ENCODE measurements at places on chromosomes 7 and 10. TPM values are rescaled to one million over a fixed set of nuclear protein-coding genes. Genes with fewer than 3 reads are reported as not detected.

DNA sequence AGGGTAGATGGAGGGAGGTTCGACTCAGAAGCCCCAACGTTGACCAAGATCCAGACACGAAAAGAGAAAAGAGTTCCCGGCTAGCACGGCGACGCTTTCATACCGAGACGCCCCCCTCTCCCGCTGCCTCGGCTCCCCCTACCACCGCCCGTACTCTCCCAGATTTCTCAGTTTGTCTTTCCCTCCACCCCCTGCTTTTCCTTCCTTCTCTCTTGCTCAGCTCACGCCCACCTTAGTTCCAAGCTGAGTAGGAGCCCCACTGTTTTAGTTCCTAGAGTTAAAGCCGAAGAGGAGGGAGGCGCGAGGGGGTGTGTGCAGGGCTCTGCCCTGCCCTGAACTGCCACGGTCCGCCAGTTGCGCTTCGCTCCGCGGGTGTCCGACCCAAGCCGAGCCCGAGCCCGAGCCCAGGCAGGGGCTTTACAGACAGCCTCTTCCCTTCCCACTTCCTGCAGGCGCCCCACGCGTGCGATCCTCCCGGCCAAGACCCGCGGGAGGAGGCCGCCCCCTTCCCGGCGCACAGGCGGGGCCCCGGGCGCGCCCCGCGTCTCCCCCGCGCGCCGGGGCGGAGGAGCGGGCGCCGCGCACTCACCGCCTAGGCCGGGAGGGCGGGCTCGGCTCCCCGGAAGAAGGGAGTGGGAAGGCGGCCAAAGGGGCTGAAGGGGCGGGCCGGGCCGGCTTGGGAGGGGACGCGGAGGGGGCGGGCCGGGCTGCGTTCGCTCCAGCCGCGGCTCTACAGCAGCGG, at the start of gene EPHB6:
EPHB6 (plus strand) TSS at position 705 of the 742 bp plus-strand sequence. CDS start 8,152 bp downstream, outside the sequence.
- peak; percentile 54 for DNase-seq
- peaks cover 9% of the 10 kb centered on the region for H3K4me1 ChIP-seq
- no peak within 1 kb of the TSS for H3K27ac ChIP-seq
- H3K27me3 ChIP-seq: peaks cover 27% of the 10 kb centered on the region
- no peaks in the 10 kb centered on the region for H3K36me3 ChIP-seq

DNA sequence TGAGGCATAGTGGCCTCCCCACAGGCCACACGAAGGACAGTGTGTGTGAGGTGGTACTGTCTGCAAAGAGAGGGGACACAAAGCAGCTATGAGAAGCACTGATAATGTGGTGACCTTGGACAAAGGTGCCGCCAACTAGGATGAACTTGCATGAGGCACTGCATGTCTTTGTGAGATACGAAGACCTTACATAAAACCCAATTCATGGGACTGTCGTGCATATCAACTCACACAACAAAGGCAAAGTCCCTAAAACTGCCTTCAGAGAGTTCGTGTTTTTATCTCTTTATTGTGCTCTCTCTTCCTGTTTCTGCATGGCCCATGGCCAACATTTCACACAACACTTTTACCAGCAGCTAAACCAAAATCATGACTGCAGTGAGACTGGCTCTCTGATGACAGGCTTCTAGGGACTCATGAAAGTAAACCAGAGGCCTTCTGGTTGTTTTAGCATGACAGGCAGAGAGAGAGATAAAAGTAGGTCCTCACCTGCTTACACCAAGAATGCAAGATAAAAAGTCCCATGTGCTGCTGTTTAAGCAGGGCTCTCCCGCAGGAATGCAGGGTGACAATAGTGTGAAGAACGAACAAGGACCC, 347.8 kb downstream of the ELMO1 start:
- no peak overlapping the region for H3K4me3 ChIP-seq
- H3K27ac ChIP-seq: no peak overlapping the region
- no peak for DNase-seq

DNA sequence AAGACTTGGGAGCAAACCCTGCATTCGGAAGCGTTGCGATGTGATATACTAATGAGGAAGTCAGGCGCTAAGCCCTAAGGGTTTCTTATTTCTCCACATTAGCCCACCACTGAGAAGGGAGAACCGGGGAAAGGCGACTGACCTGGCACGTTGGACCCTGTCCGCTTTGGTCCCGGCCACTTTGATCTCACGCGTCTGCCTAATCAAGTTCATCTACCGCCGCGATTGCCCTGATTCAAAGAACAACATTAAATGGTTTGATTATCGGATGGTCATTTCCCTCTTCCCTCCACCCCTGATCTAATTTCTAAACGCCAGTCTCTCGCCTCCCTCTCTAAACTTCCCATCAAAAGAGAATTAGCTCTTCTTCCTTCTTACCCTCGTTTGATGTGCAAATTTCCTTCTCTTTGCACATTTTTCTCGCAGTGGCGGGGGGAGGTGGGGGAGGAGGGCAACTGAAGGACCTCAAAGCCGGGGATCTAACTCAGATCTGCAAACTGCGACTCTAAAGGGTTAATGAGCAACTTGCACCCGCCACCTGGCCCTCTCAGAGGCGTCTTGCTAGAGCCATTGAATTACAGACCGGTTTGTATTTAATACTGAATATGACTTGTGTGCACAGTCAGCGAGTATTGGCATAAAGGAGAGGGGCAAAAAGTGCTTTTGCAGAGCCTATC, 687 bp upstream of the DKK1 start:
- peak overlapping the region; percentile 84 for H3K4me3 ChIP-seq
- peaks cover 36% of the 10 kb centered on the region for H3K4me1 ChIP-seq
- peaks cover 78% of the 10 kb centered on the region for H3K27me3 ChIP-seq
- DNase-seq: peak; percentile 14
- no peaks in the 10 kb centered on the region for H3K36me3 ChIP-seq
- H3K27ac ChIP-seq: peak overlapping the region; percentile 23

GRCh38 chr7:127863082-127863481, 168.2 kb downstream of the LRRC4 start:
- H3K27ac ChIP-seq: no peak overlapping the region
- H3K36me3 ChIP-seq: peaks cover 6% of the 10 kb centered on the region
- H3K27me3 ChIP-seq: no peaks in the 10 kb centered on the region

DNA sequence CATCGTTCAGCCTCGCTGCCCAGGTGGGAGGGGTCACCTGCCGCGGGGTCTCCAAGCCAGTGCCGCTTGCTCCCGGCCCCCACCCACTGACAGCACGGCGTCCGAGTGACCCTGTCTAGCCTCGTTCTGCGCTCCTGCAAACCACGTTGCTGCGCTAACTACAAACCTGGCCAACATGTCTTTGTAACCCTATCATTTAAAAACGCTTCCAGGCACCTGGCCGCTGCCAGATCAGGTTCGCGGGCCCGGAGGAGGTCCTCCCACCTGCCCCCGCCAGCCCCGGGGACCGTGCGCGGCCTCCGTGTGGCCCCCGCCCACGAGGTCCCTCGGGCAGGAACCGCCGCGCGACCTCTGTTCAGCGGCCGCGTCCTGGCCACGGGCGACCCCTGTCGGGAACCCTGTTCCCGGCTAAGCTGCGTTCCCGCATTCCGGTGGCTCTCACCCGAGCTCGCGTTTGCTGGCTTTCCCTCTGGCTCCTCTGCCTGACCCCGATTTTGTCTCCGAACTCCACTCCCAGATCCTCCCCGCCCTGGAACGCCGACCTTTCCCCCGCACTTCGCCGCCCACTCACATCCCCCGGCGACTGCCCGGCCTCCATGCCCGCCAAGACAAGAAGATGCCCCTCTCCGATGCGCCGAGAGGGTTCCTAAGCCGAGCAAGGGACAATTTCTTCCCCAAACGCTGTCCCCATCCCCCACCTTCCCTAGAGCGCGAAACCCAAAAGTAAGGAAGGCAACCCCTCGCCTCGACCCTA, 2.4 kb downstream of the SFMBT2 start:
- peaks cover 9% of the 10 kb centered on the region for H3K36me3 ChIP-seq
- peak; percentile 68 for DNase-seq
- H3K4me1 ChIP-seq: peaks cover 38% of the 10 kb centered on the region
- no peak overlapping the region for H3K27ac ChIP-seq
- peaks cover 90% of the 10 kb centered on the region for H3K27me3 ChIP-seq

The TUBB8 gene
- 0.68 TPM for total RNA-seq

The AASS gene
- total RNA-seq: 82.0 TPM

GRCh38 chr7:112414855-112415490, 35.3 kb upstream of the IFRD1 start:
- no peak overlapping the region for H3K4me3 ChIP-seq
- H3K36me3 ChIP-seq: peaks cover 3% of the 10 kb centered on the region
- no peak for DNase-seq
- H3K27ac ChIP-seq: no peak overlapping the region
- H3K27me3 ChIP-seq: no peaks in the 10 kb centered on the region

- no peak for DNase-seq
- no peaks in the 10 kb centered on the region for H3K27me3 ChIP-seq
- no peak overlapping the region for H3K27ac ChIP-seq
- H3K4me3 ChIP-seq: no peak overlapping the region
Observed at GRCh38 chr7:31458203-31458602, 55.7 kb upstream of the ITPRID1 start.

DNA sequence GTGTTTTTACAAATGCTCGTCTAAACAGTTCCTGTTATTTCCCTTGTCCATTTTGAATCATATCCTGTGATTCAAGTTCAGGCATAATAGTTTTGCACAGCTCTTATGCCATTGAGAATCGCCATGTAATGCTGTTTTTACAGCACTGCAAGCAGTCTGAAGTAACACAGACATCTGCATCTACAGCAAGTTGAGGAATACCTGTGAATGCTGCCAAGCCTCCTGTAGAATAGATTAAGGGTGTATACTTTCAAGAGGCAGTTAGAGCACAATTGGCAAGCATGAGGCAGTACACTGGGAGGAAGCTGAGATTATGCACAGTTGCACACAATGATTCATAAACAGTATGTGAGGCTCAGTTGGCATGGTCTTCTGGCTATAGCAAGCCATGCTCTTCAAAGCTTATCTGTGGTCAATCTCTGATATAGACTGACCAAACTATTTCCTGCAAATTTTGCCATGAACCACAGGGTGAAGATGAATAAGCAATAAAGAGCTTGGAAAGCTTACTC, 121.9 kb upstream of the AKR1E2 start:
- no peak for DNase-seq
- H3K4me1 ChIP-seq: peaks cover 4% of the 10 kb centered on the region
- H3K27me3 ChIP-seq: no peaks in the 10 kb centered on the region
- H3K36me3 ChIP-seq: no peaks in the 10 kb centered on the region
- H3K27ac ChIP-seq: no peak overlapping the region
- no peak overlapping the region for H3K4me3 ChIP-seq
